NCI-H2081 (cell line): ENCODE measurements at places on chromosomes 11 and 22.

DNA sequence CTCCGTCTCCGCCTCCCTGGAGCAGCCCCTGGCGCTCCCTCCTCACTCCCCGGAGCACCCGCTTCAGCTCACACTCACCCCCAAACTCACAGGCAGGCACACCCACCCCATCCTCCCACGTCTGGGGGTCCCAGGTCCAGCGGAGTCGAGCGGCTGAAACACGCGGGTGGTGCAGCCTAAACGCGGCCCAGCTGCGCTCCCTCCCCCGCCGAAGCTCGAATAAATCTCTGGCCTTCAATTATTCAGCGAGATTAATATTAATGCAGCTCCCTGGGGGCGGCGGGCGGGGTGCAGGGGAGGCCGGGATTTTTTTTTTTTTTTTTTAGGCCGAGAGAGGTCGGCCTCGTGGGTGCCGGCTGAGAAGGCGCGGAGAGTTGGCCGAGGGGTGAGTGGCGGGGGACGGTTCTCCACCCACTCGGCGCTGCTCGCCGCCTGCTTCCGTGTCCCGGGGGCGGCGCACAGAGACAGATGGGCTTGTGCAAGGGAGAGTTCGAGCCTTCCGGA is 524 bp upstream of the SLC1A2 start:
- DNase-seq, result no peak

DNA sequence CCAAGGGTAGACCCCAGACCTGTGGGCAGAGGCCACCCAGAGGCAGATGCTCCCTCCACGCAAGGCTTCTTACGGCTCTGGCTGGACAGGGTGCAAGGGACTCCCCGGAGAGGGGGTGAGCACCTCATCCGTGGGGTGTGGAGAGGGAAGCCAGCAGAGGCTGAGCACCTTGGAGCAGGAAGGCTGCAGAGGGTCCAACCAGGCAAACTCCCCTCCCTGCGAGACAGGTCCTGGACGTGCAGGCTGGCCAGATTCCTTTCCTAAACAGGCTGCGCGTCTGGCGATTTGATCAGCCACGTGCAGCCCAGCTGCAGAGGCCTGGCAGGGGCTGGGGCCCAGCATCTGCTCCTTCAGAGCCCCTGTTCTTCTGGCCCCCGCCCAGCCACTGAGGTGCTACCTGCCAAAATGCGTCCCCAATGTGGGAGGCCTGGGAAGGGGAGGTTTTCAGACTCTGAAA is 49.3 kb downstream of the WNT11 start:
- no peak for DNase-seq

- no peak for DNase-seq
Measured at GRCh38 chr11:26943636-26944035, 50.3 kb upstream of the FIBIN start.

- DNase-seq, result no peak
Measured at GRCh38 chr11:128052912-128053641, 534.3 kb downstream of the ETS1 start.

DNA sequence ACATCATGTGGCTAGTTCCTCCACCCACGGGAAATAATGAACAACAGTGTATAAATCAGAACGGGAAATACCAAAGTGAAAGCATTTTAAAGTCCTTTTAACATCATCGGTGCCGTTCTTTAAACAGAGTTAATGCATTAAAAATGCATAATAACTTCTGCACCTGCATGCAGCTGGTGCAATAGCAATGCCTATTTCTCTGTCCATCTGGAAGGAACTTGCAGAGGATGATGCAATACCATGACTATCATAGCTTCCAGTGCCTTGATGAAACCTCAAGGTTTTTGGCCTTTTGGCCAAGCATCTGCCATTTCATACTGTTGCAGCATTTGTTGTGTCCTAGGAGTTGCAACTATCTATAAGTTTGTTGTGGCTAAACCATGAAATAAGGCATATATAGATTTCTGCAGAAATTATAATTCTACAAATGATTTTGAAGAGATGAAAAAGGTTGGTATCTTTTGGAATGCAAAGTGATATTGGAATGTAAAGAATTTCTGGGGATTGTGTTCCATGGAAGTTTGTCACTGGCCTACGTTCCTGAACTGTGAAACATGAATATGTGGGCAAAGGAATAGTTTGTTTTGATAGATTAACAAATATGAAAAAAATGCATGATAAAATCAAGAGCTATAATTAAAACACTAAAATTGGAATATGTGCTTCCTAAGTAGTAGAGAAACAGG is 9.8 kb upstream of the EIF3F start:
- DNase-seq, result no peak

DNA sequence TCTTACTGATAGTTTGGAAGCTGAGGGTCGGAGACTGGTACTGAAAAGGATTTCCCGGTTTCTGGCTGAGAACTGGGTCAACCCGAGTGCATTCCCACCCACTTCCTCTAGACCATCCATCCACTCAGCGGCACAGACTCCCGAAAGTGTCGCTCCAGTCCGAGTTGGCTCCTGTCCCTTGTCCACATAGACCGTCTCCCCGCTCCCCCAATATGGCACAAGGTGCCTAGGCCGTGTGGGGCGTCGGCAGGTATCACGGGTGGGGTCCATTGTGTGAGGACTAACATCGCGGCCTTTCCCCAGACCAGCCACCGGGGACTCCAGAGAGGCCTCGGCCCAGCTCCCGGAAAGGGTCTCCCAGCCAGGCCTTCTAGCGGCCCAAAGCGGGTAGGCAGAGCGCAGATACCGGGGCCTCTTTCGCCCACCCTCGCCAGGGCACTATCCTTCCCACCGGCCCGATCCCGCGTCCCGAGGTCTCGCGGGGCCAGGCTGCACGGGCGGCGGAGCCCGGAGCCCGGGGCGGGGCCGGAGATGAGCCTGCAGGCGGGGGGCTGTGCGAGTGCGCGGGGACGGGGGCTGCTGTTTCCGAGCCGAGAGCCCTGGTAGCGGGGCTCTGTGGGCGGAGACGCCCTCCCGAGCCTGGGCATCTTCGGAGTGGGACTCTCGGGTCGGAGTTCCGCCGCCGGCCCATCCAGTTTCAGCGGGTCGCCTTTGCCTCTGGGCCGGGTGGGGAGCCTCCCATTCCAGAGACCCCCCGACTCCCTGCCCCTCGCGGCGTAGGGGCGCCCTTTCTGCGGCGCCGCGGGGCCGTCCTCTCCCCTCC is 21.1 kb downstream of the SERPINH1 start:
- DNase-seq, result peak; percentile 73
